ENCODE measurements at places on chromosomes 4 and X. TPM values are rescaled to one million over a fixed set of nuclear protein-coding genes. Genes with fewer than 3 reads are reported as not detected.

GRCh38 chr4:663046-663437 lies 11.0 kb downstream of the ATP5ME start:
- peak; percentile 50 for DNase-seq

NALF2 gene
- total RNA-seq = not detected

DNA sequence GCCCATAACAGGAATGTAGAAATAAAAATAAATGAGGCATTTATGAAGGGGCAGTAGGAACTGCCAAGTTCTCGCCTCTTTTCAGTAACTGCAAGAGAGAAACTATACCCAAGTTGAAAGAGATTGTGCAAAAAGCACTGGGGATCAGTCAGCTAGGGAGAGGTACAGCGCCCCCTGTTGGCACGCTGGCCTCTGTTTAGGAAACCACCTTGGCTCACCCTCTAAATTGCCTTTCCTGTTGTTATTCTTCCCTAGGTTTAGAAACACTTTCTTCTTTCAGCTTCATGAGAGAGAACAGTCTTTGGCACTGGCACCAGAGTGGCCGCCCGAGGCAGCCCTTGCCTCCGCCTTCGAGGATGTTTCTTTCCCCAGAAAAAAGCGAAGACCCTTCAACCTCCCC lies 348.5 kb downstream of the MID1IP1 start:
- peak; percentile 87 for DNase-seq

- DNase-seq = no peak
Measured at GRCh38 chr4:168883513-168883912, 126.5 kb downstream of the CBR4 start.

- DNase-seq = no peak
Measured at GRCh38 chr4:153296040-153296823, 48.3 kb upstream of the MND1 start.

DNA sequence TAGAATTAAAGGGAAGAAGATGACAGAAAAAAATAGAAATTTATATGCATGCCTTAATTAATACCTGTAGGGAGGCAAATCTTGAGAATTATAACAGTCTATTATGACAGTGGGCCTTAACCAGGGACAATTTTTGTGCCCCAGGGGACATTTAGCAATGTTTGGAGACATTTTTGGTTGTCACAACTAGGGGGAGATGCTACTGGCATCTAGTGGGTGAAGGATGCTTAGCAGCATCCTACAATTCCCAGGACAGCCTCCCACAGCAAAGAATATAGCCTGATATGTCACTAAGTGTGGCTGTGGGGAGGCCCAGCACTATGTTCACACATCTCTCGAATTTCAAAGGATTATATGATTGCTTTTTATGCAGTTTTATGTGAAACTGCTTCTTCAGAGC lies 10.5 kb downstream of the GPR82 start:
- DNase-seq = no peak

BBS12 gene
- 4.2 TPM for total RNA-seq

AREG gene
- 0.76 TPM for total RNA-seq

POLN gene
- total RNA-seq = 7.7 TPM

DNA sequence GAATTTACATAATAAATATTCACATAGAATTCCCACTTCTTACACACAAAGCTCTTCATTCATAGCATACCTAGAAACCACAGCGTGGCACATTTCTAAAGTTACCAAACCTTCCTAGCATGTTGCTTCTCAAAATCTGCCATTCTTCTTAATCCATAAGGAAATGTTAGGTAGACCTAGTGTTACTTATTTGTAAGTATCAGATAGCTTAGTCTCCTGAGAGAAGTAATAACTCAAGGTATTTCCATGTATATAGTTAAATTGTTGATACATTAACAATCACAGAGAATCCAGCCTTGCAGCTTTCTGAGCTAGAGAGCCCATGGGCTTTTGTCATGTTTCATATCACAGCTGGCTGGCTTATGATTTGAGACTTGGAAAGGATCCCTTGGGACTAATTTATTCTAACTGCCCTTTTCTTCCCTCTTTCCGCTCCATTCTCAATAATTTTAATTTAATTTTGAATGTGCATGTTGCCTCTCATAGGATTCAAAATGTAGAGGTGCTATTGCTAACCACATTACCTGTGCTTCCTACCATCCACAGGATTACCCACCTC lies 17.6 kb downstream of the SH3RF1 start:
- no peak for DNase-seq

SPP1 gene
- 254 TPM for total RNA-seq

- DNase-seq = no peak
Measured at GRCh38 chr4:62495032-62495431, 1294.9 kb downstream of the ADGRL3 start.

DNA sequence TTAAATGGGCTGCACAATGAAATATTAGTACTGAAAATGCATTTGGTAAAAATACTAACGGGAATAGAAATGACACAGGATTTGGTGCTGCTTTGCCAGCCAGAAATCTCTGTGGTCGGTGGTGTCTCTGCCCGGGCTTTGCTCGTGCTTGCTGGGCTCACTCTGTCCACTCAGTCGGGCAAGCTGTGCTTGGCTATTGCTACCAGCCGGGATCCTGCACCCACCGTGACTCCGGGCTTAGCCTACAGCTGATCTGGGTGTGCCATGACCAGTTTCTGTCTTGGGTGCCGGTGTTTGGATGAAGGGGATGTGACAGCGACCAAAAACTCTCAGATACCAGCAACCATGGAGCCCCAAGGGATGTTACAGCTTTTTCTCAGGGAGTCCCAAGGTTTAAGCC lies 487.7 kb downstream of the TECRL start:
- DNase-seq = no peak

- DNase-seq = no peak
Measured at GRCh38 chr4:27779827-27780226, 919.2 kb downstream of the STIM2 start.

TMEM144 gene
- total RNA-seq = 11.9 TPM

GRCh38 chrX:2188330-2188792 lies 312.4 kb downstream of the DHRSX start:
- DNase-seq = no peak

DNA sequence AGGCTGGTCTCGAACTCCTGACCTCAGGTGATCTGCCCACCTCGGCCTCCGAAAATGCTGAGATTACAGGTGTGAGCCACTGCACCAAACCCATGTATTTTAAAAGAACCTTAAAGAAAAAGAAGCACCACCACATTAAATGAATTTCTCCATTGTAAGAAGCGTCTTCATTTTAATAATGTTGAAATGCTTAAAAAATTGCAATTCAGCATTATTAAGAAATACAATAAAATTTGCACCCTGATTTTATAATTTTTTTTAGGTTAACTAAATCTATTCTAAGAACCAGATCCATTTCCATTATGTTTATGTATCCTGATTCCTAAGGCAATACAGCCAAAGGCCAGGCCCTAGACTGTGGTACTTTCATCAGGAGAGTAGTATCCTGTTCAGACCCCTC lies 167.2 kb downstream of the BTC start:
- no peak for DNase-seq

DNA sequence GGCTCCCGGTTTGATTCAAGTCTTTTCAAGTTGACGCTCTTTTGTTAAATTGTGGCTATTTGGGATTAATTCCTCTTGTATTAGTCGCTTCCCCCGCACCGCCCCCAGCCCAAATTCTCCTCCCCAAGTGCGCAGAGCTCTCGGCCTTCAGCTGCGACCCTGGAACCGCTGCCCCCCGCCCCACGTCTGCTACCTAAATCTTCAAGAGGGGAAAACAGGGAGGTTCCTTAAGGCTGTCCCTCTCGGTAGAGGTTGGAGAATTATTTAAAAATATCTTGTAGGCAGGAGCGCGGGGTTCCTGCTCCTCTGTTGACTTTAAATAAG lies 860 bp upstream of the RPS6KA3 start:
- no peak for DNase-seq

DNA sequence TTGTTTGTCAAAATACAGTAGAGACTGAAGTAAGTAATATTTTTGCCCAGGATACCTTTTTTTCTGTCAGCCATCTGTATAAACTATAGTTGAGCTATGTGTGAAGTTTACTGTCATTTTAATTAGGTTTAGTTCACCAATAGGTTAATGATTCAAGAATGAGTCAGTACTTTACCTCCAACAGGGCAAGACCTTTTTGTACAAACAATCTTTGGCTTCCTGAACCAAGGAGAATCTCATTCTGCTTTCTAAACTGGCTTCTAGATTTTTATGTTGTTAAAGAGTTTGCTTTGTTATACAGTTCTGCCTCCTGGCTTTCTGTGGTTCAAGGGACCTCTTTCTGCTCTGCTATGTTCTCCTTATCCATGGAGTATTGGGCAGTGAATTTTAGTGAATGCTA lies 412.0 kb upstream of the NR3C2 start:
- DNase-seq = no peak

NEK1 gene
- 128 TPM for total RNA-seq

DNA sequence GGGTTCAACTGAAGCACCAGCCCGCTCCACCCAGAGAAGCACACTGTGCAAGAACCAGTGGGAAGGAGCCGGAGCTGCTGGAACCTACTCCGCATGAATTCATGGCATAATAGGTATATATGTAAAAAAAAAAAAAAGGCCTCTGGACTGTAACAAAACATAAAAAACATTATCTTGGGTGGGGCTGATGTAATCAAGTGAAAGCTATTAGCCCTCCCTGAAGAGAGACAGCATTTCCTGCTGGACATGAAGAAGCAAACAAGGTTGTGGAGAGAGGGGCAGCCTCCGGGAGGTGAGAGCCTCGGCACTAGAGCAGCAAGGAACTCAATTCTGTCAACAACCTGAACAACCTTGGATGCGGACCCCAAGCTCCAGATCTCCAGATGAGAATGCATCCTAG lies 50.7 kb downstream of the PLAC1 start:
- DNase-seq = no peak

DNA sequence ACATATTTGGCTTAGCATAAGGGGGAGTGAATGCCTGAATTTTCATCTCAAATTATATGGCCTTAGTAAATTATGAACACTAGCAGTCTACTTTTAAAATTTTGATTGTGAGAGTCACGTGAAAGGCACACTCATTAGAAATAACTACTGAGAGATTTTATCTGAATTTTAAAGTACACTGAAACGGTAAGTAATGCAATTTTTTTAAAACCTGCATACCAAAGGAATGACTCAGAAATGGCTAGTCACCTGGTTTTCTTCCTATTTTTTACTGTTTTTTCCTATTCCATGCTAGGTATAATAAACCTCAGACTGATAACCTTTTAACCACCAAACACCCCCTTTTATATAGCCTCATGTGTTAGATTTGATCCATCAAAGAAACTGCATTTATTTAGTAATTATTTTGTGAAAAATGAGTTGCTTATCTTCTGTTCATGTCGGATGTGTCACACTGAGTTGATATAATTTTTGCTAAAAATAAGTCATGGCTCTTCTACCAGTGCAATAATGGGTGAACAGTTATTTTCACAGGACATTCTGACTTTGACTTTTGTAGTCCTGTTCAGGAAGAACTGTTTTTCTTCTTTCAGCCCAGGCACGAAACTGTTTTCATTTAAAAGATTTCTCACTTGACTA lies 40.4 kb downstream of the CPEB2 start:
- DNase-seq = no peak

BTC gene
- 0.76 TPM for total RNA-seq

STK26 gene
- total RNA-seq = 1.7 TPM

NPY2R gene
- not detected for total RNA-seq

DNA sequence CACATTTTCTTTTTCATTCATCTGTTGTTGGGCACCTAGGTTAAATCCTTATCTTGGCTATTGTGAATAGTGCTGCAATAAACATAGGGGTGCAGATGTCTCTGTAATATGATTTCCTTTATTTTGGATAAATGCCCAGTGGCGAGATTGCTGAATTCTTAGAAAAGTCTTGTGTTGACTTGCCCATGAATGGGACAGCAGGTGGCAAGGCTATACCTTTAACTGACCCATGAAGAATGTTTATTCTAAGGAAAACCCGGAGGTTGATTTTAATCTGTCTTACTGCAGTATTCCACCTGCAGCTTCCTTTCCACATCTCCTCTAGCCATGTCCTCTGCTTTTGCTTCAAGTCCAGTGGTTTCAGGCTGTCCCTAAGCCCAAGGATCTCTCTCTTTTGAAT lies 220.6 kb downstream of the SNCA start:
- DNase-seq = no peak

DNA sequence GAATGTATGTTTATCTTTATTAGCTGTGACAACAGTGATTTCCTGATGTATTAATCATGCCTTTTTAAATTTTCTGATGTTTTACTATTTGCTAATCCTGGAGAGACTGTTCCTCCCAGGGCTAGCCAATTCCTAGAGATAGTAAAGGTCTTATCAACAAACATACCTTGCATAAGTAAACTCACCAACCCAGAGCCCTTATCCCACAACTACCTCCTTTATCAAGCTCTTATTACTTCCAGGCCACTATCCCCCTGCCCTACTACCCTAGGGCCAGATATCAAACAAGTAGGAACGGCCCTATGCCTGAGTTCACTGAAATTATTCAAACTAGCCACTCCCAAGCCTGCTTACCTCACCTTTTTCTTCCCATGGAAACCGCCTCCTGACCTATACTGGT lies 58.2 kb upstream of the NPNT start:
- DNase-seq = no peak

LRIT3 gene
- total RNA-seq = 0.31 TPM

- DNase-seq = no peak
Measured at GRCh38 chr4:18815779-18816173, 794.2 kb upstream of the LCORL start.

GRCh38 chr4:86657910-86658309 lies 63.8 kb downstream of the PTPN13 start:
- DNase-seq = no peak

- no peak for DNase-seq
Measured at GRCh38 chr4:89803915-89804314, 33.0 kb downstream of the SNCA start.

BEND2 gene
- not detected for total RNA-seq

DNA sequence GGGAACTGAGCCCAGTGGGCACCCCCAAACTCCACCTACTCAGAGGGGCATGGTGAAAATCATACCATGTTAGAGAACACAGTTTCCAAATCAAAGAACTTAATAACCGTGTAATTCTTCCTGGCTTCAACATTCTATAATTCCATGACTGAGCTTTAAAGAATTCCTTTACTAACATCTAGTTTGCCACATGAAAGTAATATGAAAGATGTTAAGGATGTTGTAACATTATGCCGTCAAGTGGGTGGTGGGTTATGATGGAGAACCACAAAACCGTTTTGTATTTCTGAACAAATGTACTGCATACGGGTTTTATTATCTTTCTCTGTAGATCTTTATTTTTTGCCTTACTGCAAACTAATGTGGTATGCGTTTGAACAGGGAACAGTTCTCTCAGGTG lies 549.0 kb upstream of the MAGEB2 start:
- no peak for DNase-seq

DNA sequence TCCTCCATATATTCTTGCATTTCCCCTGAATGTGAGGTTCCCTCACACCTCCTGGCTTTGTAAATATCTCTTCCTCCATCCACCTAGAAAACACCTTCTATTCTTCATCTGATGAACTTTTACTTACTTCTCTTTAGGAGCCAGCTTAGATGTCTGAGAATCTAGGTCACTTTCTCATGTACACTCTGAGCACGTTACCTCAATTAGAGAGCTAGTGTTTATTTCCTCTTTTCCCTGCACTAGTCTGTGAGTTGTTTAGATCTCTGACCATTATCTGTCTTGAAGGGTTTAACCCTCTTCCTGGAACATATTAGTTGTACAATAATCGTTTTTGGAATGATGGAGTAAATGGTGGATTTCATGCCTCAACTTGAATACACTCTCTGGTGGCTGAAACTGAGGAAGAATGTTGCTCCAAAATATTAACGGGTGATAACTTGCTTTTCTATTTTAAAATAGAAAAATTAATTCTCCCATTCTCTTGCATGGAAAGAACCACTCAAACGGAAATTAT lies 8.5 kb upstream of the NEIL3 start:
- DNase-seq = no peak

CYTL1 gene
- total RNA-seq = 8.3 TPM

- peak; percentile 64 for DNase-seq
Measured at GRCh38 chrX:39577985-39578869, 519.5 kb downstream of the BCOR start.

Measured in sciatic nerve (tissue), 2 donors.